HepG2 (cell line): ENCODE measurements at places on chromosomes 6 and 20. TPM values are rescaled to one million over a fixed set of nuclear protein-coding genes. Genes with fewer than 3 reads are reported as not detected.
A peak's percentile ranks its signal among the peaks of the same experiment; 100 is the strongest.

GRCh38 chr6:129785047-129785755, 75.2 kb upstream of the ARHGAP18 start:
- DNase-seq, result no peak

DNA sequence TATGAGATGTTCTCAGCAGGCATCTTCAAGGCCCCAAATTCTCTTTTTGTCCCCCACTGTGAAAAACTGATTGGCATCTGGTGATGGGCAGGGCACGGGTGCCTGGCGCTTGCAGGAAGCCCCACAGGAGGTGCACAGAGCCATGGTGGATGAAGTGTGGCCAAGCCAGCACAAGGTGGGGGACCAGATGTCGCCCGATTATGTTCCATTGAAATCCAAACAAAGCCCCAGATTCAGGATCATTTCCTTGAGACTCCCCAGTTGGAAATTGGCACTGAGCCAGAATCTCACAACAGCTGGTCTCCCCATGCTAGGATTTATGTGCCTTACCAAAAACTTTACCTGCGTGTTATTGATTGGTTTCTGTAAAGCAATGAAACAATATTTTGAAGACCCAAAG, 186.1 kb downstream of the ADAT2 start:
- DNase-seq, result no peak

- no peak for DNase-seq
Observed at GRCh38 chr6:109197061-109197460, 101.8 kb downstream of the CEP57L1 start.

- DNase-seq, result peak; percentile 18
Observed at GRCh38 chr6:107600936-107601335, 111.0 kb downstream of the SOBP start.

DNA sequence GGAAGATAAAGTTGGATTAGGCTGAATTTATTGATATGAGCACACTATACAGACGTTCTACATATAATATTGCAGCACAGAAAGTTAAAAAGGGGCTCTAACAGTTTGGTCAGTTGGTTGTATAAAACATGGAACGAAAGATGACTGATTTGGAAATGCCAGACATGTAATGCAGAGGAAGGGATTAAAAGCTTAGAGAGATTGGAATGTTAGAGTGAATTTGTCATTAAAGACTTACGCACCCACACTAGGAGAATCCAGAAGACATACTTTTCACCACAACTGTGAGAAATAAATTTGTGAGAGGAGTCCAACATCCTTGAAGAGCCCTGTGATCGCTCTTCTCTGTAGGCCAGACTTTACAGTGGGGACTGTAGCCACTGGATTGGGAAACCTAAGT, 134.7 kb downstream of the GPR63 start:
- no peak for DNase-seq

DNA sequence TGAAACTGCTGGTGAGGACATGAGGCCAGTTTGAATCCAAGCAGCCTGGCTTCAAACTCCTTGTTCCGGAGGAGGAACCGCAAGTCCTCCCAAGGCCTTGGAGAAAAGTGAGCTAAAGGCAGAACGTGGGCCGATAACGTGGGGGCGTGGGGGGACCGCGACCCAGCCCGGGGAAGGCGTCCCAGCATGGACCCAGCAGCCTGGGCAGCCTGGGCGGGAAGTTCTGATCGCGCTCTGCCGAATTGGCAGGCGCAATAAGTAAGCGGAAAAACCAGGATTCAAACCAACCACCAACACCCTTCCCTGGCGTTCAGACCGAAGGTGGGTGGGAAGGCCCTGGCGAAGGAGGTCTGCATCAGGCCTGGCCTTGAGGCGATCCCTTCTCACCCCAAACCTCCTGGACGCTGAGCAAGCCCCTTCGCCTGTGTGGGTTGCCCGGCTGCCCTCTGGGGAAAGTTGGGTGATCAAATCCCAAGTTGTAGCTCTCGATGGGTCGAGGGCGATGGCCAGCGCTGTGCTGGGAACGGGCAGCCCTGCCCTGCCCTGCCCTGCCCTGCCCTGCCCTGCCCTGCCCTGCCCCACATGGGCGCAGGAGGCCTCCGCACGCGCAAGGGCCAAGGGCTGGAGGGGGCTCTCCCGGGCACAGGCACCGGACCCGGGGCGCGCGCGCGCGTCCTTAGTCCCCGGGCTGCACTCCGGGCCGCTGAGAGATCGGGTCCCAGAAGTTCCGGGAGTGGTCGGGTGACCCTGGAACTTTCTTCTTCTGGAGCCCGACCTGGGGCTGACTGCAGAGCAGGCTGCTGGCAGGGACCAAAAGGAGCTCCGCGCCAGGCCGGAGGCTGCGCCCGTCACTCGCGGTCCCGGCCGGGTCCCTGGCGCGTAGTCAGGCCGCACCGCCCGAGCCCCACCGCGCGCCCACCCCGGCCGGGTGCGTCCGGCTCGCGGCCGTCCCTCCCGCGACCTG, 637 bp upstream of the SLC22A3 start:
- DNase-seq, result no peak

DNA sequence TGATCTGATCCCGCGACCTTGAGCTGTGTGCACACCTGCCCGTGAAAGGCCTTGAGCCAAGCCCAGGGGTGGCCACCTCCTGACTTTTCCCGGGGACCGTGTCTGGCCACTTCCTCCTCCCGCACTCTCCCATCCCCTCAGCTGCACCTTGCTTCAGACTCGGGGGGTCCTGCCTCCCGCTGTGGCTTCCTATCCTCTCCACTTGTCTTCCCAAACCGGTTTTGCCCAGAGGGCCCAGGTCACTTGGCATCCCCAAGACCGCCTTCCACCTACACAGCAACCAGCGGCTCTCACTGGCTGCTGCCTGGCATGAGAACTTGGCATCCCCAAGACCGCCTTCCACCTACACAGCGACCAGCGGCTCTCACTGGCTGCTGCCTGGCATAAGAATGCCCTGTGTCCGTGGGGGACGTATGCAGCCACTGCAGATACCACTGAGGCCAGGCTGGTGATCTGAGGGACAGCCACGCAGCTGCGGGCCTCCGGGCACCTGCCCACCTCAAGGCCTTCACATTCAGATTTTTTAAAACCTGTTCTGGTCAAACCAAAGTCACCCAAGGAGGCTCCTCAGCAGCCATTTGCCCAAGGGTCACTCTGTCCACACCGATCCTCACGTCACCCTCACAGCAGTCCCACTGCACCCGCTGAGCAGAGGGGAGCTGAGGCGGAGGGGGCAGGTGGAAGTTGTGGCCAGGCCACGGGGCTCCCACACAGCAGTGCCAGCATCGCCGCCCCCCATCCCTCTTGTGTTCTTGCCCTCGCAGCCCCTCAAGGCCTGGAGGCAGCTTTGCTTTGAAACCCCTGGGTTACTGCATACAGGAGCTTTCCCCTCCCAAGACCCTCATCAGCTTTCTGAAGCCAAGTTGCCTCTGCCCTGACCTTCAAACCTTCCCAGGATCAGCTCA, 245.5 kb downstream of the TAF4 start:
- DNase-seq, result no peak

DNA sequence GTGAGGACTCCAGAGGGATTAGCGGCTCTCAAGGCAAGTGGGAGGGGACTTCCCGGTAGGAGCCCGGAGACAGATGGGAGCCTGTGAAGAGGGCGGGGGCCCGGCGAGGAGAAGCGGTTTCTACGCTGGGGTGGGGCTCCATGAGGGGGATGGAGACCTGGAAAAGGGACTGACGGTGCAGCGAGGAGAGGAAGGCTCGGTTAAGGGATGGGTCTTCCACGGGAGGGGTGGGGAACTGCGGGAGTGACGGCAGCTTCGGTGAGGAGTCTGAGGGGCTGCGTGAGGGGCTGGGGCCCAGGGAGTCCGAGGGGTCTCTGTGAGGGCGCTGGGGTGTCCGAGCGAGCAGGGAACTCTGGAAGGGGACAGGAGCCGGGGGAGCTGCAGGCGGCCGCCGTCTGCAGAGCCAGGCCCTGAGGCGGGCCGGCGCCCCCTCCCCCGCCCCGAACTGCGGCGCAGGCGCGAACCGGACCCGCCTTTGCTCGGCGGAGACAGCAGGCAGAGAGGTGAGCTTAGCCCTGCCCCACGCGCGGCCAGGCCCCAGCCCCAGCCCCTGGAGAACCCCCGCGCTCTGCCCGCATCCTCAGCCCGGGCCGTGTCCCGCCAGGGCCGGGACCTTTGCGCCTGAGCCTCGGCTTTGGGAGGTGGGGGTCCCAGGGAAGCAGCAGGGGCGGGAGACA, at the start of gene NRSN2:
NRSN2 (plus strand) TSS at position 472 of the 677 bp plus-strand sequence. CDS start 2,533 bp downstream, outside the sequence.
- peak; percentile 72 for DNase-seq

DNA sequence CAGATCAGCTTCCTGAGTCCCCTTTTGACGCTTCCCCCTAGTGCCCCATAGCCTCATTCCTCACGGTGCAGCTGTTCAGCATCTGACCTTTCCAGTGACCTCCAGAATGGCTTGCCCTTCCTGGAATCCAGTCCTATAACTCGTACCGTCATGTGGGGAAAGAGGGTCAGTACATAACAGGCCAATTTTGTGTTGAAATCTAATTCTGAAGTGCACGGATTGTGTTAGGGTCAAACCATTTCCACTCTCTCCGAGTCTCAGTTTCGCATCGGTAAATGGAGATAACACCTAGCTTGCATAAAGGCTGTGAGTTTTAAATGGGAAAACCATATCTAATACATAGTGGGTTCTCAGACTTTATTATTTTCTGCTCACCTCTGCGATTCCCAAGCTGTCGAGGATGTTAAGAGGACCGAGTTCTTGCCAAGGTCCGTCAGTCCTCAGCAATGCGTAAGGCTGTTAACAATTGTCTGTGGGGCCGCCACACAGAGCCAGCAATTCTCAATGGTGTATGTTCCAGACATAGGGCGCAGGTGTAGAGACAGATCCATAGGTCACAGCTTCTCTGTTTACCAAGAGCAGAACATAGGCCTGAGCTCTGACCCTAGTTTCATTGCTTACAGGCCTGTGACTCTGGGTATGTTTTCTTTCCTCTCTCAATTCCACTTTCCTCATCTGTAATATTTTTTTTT, 45.5 kb upstream of the CCR6 start:
- peak; percentile 65 for DNase-seq

GRCh38 chr6:106051226-106051625, 34.9 kb upstream of the PRDM1 start:
- DNase-seq, result no peak

GRCh38 chr6:149077208-149077607, 240.3 kb upstream of the TAB2 start:
- DNase-seq, result no peak

DNA sequence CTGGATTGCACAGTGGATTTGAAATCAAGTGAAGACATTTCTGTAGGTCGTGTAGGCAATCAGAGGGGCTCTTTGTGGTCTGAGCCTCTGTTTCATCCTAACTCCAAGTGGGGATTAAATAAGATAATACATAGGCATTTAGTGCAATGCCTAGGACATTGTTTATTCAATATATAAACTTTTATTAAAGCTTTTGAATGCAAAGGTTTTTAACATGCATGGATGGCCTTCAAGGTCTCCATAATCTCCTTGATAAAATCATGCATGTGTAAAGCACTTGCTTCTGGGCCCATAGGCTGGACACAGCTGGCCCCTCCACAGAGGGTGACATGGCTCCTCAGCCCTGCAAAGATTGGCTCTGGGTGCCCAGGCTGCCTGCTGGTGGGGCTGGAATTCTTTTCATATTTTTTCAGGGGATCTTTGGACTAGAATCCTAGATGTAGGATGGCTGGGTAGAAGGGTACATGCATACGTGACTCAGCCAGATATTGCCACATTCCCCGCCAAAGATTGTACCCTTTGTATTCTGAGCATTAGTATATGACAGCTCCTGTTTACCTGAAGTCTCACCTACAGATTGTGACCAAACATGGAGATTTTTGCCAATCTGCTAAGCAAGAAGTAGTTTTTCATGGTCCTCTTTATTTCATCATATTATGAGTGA, 19.0 kb upstream of the AVP start:
- peak; percentile 99 for DNase-seq

- no peak for DNase-seq
Observed at GRCh38 chr6:124294574-124295200, 491.0 kb downstream of the NKAIN2 start.

- DNase-seq, result no peak
Observed at GRCh38 chr6:159422041-159422984, 253.1 kb downstream of the FNDC1 start.

- DNase-seq, result no peak
Observed at GRCh38 chr6:44653091-44653490, 265.6 kb downstream of the CDC5L start.

- no peak for DNase-seq
Observed at GRCh38 chr20:57936636-57937385, 227.0 kb upstream of the PMEPA1 start.

- no peak for DNase-seq
Observed at GRCh38 chr6:47595785-47596184, 102.6 kb upstream of the ADGRF4 start.

GRCh38 chr20:22004946-22005345, 299.5 kb downstream of the PAX1 start:
- no peak for DNase-seq

GRCh38 chr20:24277196-24277595, 192.2 kb upstream of the SYNDIG1 start:
- DNase-seq, result no peak

GRCh38 chr6:169162752-169163407, 90.8 kb downstream of the THBS2 start:
- peak; percentile 7 for DNase-seq

DNA sequence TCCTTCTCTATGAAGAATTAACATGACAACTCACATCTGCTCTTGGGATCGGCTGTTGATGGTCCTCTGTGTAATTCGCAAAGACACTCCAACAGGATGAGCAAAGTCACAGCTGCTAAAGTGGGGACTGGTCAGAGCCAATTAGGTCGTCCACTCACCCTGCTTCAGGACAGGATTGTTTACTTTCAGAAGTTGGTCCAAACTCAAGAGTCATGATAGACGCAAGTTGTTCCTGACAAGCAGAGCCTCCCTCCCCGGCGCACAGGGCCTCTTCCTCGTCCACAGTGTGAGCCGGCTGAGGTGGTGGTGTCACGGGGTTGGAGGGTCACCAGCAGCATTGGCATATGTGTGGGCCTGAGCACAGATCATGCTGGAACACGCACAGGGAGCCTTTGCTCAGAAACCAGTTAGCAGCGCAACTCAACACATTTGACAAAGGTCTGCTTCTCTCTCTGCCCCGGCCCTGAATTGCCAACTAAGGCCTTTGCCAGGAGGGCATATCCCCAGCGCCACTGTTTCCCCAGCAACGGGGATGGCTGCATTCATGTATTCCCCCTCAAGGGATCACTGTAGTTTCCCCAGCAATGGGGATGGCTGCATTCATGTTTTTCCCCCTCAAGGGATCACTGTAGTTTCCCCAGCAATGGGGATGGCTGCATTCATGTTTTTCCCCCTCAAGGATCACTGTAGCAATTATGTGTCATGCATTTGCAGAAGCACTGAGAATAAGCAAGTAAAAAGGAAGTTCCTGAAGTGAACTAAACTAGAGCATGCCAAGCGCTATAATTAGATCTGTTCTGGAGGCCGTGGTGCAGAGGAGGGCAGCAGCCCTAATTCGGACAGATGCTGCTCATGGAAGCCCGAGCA, 111.7 kb downstream of the THBS2 start:
- DNase-seq, result no peak

- DNase-seq, result no peak
Observed at GRCh38 chr20:45183084-45183483, 8.4 kb downstream of the PI3 start.

The SLC22A16 gene
- not detected in 2 replicates for total RNA-seq

The LCA5 gene
- 4.6 and 7.7 TPM in 2 replicates for total RNA-seq

The TBX18 gene
- total RNA-seq, result not detected in 2 replicates

The SYNGAP1 gene
- total RNA-seq, result 0.41 and 0.75 TPM in 2 replicates

The CLDN20 gene
- not detected in 2 replicates for total RNA-seq

The MANEA gene
- 7.6 and 10.9 TPM in 2 replicates for total RNA-seq

The KIF3B gene
- 28.8 and 36.4 TPM in 2 replicates for total RNA-seq

The EYS gene
- total RNA-seq, result 0.07 TPM in 1 of 2 replicates, not detected in the other

The CASS4 gene
- total RNA-seq, result 0.38 and 0.49 TPM in 2 replicates
